Fibroblast of villous mesenchyme (primary cell): ENCODE measurements at places on chromosomes 3 and 15. TPM values are rescaled to one million over a fixed set of nuclear protein-coding genes. Genes with fewer than 3 reads are reported as not detected.

- no peak for DNase-seq
Observed at GRCh38 chr15:73168487-73168886, 116.2 kb downstream of the NEO1 start.

GRCh38 chr15:70752193-70752635, 11.1 kb downstream of the UACA start:
- peak; percentile 47 for DNase-seq

GRCh38 chr3:152322756-152323155, 54.0 kb downstream of the MBNL1 start:
- DNase-seq, result peak; percentile 62

Gene TMEM45A
- 31.2 and 53.1 TPM in 2 replicates for total RNA-seq

DNA sequence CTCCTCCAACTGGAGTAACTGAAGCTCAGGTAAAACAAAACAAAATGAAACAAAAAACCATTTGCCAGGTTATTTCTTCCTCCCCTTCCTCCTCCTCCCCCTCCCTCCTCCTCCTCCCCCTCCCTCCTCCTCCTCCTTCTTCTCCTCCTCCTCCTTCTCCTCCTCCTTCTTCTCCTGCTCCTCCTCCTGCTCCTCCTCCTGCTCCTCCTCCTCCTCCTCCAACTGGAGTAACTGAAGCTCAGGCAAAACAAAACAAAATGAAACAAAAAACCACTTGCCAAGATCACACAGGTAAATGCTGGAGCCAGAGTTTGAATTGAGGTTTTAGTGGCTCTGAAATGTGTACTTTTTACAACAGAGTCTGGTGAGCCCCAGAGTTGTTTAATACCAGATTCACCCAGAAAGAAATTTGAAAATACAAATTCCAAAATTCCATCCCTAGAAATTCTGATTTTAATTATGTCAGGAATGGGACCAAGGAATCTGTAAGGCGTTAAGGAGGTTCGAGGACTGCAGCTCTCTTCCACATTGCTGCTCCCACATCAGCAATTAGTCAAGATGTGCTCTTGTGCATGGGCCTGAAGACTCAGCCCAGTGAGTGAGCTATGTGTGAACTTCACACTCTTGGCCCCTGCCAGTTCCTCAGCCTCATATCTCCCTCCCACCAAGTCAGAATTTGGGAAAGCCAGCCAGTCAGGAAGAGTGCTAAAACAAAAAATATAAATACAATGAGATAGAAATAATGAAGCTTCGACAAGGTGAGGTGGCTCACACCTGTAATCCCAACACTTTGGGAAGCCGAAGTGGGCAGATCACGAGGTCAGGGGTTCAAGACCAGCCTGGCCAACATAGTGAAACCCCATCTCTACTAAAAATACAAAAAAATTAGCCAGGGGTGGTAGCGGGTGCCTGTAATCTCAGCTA, 31.6 kb upstream of the ZNF770 start:
- DNase-seq, result peak; percentile 37

DNA sequence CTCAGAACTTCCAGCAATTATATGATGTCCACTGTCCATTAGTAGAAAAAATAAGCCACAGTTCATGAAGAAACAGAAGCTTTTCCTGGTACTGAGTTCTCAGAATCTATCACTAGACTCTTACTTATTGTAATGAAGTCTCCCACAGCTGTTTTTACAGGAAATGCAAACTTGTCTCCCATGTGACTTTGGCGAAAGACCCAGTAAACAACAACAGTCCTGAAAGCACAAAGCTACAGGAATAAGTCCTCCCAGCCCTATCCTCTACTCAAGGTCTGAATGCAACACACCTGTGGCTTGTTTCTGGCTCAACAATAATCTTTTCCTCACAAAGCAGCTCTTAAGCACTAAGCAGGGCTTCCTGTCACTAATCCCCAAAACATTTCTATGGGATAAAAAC, 55.9 kb downstream of the EOMES start:
- peak; percentile 45 for DNase-seq

- no peak for DNase-seq
Observed at GRCh38 chr15:52220937-52221660, 29.9 kb upstream of the GNB5 start.

GRCh38 chr15:27768732-27769475, 330.2 kb downstream of the OCA2 start:
- DNase-seq, result no peak

DNA sequence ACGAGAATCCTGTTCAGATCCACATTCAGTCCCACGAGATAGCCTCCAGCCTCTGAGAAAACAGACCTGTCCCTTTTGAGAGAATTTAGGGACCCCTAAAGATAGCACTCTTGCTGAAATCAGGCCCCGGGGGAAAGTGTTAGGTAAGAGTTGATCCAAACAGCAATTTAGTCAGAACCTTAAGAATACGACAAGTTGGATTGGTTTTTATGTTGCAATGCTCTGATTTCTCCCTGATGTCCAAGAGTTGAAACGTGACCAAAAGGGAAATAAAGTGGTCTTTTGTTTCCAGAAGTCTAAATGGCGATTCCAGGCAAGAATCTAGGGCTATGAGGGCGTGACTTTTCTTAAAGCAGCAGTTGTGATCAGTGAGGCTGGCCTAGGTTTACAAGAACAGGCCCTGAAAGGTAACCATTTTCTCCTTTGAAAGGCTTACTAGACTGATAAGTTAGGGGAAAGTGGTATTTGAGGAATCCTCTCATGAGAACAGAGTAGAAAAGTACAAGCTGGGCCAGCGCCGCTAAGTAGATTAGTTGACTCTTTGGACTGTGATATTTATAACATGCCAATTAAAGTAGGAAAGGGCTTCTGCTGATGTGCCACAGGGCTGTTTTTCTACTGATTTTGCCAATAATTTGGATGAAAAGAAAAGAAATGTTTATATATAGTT, 4.9 kb downstream of the MAN2A2 start:
- no peak for DNase-seq

DNA sequence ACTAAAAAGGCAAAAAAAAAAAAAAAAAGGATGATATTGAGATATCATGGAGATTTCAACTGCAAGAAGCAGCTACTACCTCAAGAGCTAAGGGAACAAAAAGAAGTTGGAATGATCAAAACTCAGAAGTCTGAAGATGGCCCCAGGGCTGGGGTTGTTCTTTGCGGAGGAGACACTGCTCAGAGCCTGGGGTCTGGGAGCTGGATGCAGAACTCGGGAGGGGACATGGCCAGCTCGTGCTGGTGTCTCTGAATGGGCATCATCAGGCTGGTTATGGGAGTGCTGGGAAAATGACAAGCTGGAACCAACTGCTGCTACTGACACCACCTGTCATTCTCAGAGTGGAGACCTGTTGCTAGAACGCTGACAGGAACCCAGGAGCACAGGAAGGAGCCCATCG, 14.2 kb upstream of the ADIPOQ start:
- no peak for DNase-seq

DNA sequence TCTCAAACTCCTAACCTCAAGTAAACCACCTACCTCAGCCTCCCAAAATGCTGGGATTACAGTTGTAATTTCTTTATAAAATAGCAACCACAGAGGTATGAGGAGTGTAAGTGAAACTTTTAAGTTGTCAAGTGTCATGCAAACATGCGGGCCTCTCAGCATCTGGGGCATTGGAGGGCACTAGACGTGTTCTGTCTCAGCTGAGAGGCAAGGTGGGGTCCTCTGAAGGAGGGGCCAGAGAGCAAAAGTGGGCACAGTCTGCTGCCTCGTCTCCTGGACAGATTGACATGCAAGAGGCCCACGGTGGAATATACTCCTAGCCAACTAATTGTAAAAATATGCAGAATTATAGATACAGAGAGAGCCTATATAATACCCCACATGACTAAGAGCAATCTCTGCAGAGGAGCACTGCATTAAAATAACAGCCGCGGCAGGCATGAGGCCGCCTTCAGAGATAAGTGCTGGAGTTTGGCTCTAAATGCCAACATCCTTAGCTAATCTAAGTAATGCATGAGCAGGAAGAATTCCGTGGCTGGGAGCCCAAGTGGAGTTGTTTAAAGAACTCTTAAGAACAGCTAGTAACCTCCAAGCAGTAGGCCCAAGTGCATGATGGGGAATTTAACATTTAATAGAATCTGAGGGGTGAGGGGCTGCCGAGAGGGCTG, 87.8 kb upstream of the RNU6-1 start:
- DNase-seq, result peak; percentile 88

DNA sequence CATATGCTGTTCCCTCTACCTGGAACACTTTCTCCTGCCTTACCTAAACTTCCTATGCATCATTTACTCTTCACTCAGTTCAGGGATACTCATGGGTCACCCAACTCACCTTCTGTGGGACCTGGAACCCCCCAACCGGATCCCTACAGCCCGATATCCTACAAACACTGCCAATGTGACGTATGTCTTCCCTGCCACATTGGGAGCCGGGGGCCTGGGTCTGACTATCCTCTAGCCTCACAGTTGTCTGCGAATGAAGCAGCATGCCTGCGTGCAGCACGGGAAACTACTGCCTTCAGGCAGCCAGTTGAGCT, 405 bp downstream of the NPRL2 start:
- no peak for DNase-seq

Gene CELSR3
- total RNA-seq, result 1.6 and 1.7 TPM in 2 replicates

Gene LRRFIP2
- total RNA-seq, result 59.3 and 84.2 TPM in 2 replicates

DNA sequence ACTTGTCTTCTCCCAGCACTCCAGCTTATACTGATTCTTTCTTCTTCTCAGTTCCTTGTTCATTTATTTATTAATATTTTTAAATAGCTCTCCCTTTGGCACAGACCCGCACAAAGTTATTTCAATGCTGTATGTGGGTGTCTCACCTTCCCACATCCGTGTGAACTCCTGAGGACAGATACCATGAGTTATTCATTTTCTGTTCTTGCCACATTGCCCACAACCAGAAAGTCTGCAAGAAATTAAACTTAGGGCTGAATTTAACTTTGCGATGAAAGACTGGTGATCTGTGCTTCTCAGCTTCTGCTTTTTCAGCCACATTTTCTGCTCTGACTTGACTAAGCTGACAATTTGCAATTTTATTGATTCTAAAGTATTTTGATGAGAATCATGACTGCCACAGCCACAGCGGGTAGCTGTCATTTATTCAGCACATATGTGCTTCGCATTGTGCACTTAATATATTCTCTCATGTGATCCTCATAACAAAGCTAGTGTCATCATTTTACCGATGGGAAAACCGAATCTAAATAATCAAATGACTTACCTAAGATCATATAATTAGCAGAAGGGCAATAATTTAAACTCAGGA, 569.8 kb downstream of the EDEM1 start:
- DNase-seq, result no peak

Gene MYRIP
- not detected in 2 replicates for total RNA-seq

GRCh38 chr3:112085735-112086075, 484 bp upstream of the C3orf52 start:
- no peak for DNase-seq

GRCh38 chr3:3799173-3800079, at the start of gene LRRN1:
TSS of gene LRRN1 (plus strand) at chr3:3799431. CDS start at chr3:3844642, 45,211 bp downstream.
- DNase-seq, result no peak
